Stimulated activated CD8-positive, alpha-beta memory T cell treated with anti-CD3 and anti-CD28 coated beads, Interleukin-4, amount 100 ng/mL, for 1 hour (primary cell): ENCODE measurements at places on chromosomes 1 and 21.

GRCh38 chr1:196660852-196661251 is 9.0 kb downstream of the CFH start:
- no peak for DNase-seq

DNA sequence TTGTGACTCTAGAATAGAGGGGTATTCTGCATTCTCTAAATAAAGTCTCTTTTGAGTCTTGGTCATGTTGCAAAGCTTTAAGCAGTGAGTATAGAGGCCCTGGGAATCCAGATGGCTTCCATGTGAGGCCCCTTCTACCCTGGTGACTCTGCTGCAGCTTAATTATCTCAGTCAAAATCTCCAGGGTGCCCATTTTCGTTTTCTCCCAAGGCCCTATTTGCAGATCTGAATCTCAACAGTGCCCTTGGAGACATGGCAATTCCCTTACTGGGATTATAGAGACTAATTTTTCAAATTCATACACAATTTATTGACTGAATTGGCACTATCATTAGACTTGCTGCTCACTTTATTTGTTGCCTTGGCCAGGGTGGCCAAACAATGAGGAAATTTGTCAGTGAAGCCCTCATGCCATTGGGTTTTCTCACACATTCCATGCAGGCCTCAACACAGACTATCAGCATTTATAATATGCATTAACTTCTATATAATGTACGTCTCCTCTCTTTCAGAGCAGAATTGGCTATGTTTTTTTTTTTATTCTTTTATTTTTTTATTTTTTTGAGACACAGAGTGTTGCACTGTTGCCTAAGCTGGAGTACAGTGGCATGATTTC is 35.1 kb downstream of the PROX1 start:
- DNase-seq: no peak

- DNase-seq: no peak
Measured at GRCh38 chr1:24503870-24504523, 1.4 kb downstream of the RCAN3 start.

DNA sequence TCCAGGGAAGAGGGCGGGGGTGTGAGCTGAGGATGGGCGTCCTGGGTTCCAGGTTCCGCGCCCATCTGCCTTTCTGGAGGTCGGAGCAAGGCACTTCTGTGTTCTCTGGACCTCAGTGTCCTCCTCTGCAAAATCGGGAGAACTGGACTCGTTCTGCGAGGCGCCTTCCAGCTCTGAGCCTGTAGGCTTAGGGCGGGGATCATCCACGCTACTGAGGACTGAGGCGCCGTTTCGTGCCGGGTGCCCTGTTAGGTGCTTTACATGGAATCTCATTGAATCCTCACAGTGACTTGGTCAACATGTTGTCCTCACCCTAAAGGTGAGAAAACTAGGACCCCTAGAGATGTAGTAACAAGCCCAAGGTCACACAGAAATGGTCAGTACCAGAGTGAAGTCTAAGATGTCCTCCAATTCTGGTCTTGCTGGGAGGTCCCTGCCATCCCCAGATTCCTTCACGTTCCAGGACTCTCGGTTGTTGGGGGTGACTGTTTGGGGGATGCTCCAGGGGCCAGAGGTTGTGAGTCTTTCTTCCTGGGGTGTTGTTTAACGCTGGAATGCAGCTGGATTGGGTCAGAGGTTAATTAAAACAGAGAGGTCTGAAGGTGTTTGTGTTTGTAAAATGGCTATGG is 677 bp downstream of the PRKAA2 start:
- no peak for DNase-seq

- no peak for DNase-seq
Measured at GRCh38 chr1:205248793-205249601, 21.3 kb downstream of the TMCC2 start.

DNA sequence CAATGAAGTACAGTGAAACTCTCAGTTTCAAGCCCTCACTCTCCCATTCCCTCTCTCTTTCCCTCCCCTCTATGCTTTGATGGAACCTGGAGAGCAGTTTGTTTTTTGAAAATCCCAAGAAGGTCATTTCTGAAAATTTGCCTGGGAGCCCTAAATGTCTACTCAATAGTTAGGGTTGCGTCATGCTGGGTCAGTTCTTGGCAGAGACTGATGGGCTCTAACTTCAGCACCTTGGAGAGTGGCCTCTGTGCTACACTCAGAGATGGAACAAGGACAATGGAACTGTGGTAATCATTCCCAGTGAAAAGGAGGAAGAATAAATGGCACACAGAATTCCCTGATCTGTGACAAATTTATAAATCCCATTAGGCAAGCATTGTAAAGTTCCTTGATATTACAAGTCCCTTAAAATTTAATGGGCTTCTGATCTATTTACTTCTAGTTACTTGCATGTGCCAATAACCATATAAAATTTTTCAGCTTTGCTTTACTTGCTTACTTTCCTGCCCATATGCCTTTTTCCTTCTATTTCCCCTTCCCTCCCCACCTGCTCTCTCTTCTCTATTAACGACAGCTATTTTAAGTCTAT is 182.9 kb upstream of the KCND3 start:
- DNase-seq: no peak

GRCh38 chr1:192555399-192555798 is 20.2 kb upstream of the RGS1 start:
- DNase-seq: no peak

- no peak for DNase-seq
Measured at GRCh38 chr1:34750610-34751009, 4.2 kb upstream of the GJB5 start.

DNA sequence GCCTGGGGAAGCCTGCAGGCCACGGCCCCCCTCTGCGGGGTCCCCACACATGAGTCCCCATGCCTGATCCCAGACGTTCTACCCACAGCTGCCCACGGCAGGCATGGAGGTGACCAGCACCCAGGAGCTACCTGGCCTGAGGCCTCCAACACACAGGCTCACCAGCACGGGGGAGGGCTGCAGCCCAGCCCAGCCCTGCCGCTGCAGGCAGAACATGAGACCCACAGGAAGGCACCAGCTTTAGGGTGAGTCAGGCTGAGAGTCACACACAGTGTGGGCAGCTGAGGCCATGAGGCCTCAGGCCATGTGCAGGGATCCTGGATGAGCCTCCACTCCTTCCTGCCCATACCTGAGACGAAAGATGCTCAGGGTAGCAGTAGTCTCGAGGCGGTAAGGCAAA is 121.1 kb downstream of the PSMG1 start:
- no peak for DNase-seq

GRCh38 chr1:31791131-31791858 is 24.5 kb downstream of the SPOCD1 start:
- no peak for DNase-seq

GRCh38 chr1:226403201-226404034 is 4.5 kb downstream of the PARP1 start:
- DNase-seq: no peak

DNA sequence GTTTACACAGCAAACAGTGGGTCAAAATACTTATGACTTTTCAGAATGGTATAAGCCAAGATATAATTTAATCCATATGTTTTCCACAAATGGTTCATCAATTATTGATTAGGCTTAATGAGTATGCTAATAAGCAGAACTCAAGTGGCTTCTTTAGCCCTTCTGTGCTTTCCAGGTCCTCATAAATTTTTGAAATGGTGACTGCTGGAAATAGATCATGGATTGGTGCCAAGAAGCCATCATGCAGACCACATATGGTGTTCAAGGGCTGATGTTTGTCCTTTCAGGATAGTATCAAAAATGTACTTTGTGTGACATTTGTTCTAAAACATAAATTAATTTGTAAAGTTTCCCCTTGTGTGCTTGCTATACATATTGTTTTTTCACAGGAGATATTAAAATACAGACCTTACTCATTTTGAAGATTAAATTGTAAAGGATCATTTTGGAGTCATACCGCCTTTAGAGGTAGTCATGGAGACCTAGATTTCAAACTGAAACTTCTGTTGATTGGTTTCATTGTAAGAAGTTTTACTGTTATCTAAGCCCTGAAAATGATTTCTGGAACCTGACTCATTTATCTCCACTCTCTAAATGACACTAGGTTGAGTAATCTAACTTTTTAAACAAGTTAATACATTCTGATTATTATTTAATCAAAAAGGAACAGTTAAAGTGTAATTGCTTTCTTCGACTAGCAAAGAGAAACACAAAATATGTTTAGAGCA is 507.9 kb downstream of the PLA2G4A start:
- DNase-seq: no peak

DNA sequence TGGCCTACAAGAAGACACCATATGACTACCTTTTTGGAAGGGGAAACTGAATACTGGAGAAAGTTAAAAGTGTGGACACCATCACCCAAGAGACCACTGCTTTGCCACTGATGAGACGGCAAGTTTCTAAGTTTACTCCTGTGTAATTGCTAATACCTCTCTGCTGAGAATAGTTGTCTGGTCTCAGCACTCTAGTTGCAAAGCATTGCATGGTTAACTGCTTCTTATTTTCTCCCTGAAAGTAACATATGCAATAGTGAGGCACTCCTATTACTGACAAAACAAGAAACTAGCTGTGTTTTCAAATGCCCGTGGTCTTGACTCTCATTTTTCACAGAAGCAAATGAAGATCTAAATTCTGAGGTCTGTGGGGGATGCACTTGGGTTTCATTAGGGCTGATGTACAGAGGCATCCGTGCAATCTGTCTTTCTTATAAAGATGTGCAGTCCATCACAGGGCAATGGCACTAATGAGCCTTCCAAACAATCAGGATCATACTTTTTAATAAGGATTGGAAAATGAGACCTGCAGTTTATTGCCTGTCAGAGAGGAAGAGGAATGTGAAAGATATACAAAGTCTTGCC is 62.9 kb downstream of the IFI44 start:
- DNase-seq: no peak

- no peak for DNase-seq
Measured at GRCh38 chr21:33543505-33544129, 779 bp downstream of the SON start.
